ENCODE measurements at places on chromosomes 6 and 20.
A peak's percentile ranks its signal among the peaks of the same experiment; 100 is the strongest.

- no peak for DNase-seq
These were observed 9.9 kb downstream of the TRIM40 start for GRCh38 chr6:30145818-30146217.

DNA sequence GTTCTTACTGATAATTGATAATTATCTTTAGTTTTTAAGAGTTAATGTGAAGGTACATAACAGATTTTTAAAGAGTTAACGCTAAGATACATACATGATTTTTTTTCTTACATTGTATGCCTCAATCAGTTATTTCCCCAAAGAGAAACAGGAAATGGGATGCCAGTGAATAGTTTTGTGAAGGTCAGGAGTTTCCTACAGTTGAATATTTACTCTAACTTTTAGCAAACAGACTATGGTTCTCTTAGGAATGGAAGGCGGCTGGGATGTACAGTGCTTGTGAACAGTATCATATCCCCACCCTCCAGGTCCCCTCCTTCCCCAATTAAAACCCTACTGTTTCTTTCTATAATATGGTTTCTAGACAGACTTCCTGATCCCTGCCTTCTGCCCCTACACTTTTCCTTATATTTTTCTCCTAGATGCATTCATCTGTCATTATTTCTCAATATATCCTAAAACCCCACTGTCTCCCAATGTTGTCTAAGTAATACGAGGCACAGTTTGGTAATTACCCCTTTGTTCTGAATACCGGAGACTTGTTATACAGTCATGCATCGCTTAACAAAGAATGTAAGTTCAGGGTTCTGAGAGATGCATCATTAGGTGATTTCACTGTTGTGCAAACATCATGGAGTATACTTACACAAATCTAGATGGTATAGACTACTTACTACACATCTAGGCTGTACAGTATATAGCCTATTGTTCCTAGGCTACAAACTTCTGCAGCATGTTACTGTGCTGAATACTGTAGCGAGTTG lies 29.2 kb downstream of the SLC35A1 start:
- DNase-seq: no peak

DNA sequence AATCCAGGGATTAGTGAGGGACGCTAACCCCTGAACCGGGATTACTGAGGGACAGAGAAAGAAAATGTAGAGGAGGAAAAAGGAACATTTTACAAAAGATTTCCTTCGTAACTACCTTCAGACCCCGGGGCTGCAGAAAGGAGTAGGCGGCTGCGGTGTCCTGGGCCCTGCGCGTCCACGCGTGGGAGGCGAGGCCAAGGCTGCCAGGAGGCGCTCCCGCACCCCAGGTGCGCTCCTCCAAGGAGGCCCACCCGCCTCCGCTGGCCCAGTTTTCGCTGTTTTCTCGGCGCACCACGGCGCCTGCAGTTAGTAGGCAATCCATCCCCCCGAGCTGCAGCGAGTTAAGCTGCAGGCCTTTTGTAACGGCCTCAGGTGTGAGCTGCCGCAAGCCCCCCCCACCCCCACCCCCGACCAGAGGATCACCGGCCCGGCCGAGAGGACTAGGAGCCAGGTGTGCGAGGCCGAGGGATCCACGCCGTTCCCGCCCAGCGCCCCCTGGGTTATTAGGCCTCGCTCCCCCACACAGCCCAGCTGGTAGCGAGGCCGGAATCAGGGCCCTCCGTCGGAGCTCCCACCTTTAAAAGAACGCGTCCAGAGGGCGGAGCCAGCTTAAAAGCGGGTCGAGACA lies 380.3 kb upstream of the ARID1B start:
- DNase-seq: no peak

GRCh38 chr6:57242505-57242904 lies 20.4 kb upstream of the RAB23 start:
- peak; percentile 21 for DNase-seq

GRCh38 chr6:3239110-3239830 lies 11.8 kb upstream of the TUBB2B start:
- DNase-seq: peak; percentile 60

DNA sequence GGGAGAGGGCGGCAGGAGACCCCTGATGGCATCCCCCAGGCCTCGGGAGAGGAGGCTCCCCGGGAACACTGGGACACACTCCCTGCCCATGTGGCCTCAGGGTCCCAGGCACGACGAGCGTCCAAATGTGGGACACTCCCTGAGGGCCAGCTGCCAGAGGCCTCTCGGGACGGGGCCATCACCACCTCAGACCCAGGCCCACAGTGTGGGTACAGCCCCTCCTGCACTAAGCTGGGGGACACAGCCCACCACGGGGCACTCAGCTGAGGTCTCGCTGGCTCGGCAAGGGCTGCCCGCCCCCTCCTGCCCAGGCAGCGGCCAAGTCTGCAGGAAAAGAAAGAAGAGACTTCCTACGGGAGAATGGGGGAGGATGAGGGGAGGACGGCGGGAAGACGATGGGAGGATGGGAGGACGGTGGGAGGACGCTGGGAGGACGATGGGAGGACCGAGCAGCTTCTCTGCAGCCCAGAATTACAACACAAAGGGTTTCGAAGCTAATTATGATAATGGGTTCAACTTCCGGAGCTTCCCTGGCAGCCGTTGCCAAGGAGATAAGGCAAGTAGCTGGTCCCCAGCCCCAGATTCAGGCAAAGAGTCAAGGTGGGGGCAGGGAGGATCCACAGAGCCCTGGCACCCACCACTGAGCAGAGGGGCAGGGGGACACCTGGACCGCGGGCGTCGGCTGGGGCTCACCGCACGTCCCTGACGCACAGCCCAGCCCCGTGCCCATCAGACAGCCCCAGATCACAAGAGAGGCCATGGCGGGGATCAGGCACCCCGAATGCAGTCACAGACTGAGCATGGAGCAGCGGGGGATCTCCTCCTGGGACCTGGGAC lies 17.5 kb downstream of the KCNQ2 start:
- DNase-seq: no peak

DNA sequence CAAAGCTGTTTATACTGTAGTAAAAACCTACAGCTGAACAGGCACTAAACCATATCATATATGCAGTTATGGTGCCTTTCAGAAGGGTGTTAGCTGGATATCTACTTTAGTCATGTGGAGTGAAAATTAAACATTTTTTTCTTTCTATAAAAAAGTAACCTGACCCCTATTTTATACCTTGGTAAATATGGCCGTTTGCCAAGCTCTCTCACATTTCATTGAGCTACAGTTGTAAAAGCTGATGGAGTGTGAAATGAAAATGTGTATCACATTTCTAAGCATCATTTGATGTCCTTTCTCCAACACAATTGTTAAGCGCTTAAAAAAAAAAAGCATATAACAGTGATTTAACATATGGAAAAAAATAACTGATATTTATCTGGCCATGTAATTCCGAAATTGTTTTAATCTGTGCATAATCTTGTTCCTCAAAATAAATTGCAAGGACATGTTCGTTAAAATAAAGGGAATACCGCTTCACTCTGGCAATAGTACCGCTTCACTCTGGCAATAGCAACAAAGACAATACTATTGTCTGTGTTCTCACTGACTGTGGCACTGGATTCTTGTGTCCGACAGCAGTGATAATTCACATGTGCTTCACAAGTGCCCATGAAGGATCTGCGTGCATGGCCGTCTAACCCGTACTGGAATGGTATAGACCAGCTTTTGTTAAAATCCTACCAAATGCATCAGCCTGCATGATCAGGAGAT lies 391.8 kb upstream of the SOX4 start:
- DNase-seq: peak; percentile 30

DNA sequence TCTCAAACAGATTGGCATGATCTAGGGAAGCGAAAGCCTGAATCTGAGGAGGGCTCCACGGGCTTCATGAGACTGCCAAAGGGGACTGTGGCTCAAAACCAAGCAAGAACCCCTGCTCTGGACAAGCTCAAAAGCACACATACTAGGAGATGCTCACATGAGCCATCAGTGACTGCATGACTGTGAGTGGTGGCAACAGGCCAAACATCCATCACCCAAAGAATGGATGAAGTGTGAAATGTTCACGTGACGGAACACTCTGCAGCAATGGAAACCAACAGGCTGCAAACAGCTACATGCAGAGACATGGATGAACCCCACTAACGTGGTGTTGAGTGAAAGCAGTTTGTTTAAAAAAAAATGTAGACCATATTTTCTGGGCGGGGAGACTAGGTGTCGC lies 136.3 kb downstream of the PREX1 start:
- no peak for DNase-seq

- DNase-seq: no peak
These were observed 67.1 kb upstream of the DUSP22 start for GRCh38 chr6:225121-225721.

DNA sequence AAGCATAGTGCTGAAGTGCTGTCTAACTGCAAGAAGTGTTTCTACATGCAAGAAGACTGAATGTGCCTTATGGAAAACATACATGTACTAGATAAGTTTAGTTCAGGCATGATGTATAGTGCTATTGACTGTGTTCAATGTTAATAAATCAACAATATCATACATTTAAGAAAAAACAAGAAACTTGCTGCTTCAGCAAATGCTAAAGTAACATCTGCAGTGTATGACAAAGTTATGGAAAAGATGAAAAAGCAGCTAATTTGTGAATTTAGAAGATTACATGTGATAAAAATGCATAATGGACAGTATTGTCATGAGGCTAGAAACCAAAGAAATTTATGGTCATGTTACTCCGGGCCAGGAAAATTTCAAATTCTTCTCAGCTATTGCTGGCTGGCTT lies 174.9 kb upstream of the SPTLC3 start:
- DNase-seq: no peak

DNA sequence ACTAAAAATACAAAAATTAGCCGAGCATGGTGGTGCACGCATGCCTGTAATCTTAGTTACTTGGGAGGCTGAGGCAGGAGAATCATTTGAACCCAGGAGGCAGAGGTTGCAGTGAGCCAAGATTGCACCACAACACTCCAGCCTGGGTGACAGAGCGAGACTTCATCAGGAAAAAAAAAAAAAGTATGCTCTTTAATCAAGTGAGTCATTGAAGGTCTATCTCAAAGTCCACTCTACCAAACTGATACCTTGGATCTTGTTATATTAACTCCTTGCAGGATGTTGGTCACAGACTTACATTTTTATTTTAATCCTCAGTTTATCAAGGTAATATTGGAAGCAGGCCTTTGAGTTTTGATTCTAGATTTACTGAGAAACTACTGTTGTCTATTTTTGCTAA lies 348.7 kb downstream of the COL12A1 start:
- DNase-seq: no peak

DNA sequence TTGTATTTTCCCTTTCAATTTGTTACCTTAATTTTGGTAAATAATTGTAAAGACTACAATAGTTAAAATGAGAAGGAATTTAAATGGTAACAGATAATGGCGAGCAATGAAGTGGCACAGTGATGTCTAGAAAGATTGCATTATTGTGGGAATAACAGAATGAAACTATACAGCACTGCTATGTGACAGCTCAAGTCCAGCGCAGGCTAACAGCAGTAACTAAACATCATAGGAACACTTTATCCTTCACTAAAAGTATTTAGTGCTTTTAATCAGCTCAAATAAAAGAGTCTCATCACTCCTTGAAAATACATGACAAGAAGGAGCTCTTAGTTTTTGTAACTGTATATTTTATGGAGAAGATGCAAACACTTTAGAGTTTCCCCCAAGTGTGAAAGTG lies 190.8 kb downstream of the TENT5A start:
- no peak for DNase-seq

DNA sequence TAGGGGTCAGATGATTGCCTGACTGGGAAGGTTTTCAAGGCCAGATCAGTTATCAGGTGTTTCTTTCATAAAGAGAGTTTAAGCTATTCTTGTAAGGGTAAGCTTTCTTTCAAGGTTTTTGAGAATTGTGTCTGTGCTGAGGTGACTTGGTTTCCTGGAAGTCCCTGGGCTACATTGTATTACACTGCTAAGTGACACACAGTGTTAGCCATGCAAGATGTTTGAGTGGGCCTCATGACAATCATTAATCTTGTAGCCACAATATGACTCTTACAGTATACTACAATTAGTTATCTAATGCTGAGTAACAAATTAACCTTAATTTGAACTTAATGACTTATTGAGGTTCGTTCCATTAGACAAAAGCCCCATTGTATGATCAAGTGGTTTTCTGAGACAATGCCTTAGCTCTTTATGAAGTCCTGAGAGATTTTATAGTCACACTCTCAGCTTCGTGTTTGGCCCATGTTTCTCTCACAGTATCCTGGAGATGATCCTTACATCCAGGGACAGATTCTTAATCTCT lies 186.7 kb downstream of the RPS12 start:
- DNase-seq: no peak

DNA sequence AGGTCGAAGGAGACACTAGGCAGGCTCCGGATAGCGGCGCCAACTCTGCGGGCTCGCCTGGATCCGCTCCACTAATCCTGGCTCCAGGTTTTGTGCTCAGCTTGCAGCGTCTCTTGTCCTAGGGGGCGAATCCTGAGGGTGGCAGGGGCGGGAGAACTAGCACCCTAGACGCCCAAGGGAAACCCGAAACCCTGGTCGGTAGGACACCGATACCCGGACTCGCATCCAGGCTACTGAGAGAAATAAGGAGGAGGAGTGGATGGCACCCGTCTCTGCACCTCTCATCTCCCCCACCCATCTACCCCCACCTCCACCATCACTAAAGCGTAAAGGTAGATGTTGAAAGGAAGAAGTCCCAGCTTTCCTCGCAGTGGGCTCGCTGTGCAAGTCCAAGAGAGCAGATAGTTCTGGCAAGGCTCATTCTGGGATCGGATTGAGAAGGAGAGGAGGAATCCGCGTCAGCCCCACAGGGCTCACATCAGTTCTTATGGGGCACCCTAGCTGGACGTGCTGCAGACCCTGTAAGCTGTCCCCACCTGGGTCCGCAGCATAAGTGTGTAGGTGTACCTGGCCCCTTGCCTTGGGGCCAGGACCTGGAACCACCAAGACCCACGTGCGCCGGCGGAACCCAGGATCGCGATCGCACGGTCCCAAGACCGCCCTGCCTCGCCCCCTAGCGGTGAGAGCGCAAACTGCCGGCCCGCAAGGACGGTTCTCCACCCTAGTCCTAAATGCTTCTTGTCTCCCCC lies 6.9 kb downstream of the SLC32A1 start:
- peak; percentile 86 for DNase-seq

GRCh38 chr6:77466055-77466450 lies 2.8 kb upstream of the HTR1B start:
- DNase-seq: peak; percentile 21

DNA sequence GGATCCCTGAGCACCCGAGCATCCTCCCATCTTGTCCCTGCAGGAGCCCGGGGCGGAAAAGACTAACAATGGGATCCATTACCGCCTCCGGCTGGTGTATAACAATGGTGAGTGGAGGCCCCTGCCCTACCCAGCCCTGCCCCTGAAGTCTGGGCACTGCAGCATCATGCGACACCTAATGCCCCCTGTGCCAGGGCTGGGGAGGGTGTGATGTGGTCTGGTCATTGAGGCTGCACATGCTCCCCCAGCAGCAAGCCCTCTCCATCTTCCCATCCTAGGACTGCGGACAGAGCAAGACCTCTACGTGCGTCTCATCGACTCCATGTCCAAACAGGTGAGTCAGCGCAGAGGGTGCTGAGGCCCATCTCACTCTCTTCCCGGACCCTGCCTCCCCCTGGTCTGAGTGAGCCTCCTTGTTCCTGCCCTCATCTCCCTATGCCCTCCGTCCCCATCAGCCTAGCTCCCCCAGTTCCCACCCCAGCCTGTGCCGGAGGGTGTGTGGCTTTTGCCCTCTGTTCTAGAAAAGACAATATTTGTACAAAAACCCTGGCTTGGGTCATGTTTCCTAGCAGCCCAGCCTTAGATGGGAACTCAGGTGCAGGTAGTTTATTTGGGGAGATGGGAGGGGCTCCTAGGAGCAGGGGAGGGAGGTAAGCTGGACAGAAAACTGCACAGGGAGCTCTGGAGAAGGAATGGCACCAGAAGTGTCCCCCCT lies 13.5 kb downstream of the EBF4 start:
- no peak for DNase-seq
